Camera-type eye (tissue), 1 donor: ENCODE measurements at places on chromosomes 5 and 9. TPM values are rescaled to one million over a fixed set of nuclear protein-coding genes. Genes with fewer than 3 reads are reported as not detected.

GLRA1 gene
- total RNA-seq: 1.4 TPM

SPINK6 gene
- total RNA-seq: not detected

ECM2 gene
- total RNA-seq: 29.1 TPM

TAL2 gene
- 12.0 TPM for total RNA-seq

SPATA31D4 gene
- not detected for total RNA-seq

FOXD4 gene
- 0.82 TPM for total RNA-seq

UBE2R2 gene
- 36.7 TPM for total RNA-seq

GDA gene
- total RNA-seq: 0.55 TPM
